ENCODE measurements at places on chromosomes 5 and 9.

GRCh38 chr5:123181394-123181801 lies 92.4 kb downstream of the PRDM6 start:
- no peak for DNase-seq

GRCh38 chr5:120818128-120818527 lies 354.0 kb downstream of the PRR16 start:
- DNase-seq, result no peak

DNA sequence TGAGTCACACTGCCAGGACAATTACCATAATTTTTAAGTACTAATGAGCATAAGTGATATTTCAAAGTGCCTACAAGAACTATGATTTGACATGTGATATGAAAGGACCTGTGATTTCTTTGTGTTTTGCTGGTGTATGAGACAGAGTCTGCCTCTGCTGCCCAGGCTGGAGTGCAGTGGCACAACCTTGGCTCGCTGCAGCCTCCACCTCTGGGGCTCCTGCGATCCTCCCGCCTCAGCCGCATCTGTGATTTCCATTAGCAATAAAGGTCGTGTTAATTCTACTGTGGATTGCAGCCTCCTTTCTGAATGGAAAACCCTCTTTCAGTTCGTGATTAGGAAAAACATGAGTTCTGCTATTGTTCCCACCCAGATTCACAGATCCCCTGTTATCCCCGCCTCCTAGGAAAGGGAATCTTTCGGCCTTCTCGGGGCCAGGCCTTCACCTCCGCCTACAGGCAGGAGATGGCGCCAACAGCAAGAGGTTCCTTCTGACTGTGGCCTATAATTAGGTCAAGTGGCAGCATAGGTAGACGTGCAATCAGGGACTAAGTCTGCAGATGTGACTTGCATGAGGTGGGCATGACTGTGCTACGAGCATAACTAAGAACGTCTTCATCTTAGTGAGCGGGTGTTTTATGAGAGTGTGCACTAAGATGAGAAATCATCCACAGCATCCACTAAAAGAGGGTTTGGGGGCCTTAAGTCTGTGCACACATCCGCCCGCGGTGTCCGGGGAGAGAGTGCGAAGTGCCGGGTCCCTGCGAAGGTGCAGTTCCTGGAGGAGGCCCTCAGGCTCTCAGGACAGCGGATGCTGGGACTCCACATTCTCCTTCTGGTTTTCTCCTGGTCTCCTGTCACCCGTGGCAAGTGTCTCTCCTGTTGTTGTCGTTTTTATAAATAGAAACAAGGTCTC lies 23.1 kb downstream of the TRIM7 start:
- DNase-seq, result peak; percentile 78

DNA sequence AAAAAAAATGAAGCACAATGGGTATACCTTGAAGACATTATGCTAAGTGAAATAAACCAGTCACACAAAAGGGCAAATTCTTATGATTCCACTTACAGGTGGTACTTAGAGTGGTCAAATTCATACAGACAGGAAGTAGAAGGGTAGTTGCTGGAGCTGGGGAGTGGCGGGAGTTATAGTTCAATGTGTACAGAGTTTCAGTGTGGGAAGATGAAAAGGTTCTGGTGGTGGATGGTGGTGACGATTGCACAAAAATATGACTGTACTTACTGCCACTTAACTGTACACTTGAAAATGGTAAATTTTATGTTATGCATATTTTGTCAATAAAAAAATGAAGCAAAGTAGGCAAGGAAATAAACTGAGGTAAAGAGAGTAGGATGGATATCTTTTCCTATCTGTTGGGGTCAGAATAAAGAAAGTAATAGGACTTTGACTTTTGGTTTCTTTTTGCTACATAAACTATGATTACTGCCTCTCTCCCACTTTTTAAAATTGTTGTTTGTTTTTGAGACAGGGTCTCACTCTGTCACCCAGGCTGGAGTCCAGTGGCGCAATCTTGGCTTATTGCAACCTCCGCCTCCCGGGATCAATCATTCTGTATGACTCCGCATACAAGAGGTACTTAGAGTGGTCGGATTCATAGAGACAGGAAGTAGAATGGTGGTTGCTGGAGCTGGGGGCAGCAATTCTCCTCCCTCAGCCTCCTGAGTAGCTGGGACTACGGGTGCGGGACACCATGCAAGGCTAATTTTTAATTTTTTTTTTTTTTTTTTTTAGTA lies 4.0 kb upstream of the PSAT1 start:
- no peak for DNase-seq

DNA sequence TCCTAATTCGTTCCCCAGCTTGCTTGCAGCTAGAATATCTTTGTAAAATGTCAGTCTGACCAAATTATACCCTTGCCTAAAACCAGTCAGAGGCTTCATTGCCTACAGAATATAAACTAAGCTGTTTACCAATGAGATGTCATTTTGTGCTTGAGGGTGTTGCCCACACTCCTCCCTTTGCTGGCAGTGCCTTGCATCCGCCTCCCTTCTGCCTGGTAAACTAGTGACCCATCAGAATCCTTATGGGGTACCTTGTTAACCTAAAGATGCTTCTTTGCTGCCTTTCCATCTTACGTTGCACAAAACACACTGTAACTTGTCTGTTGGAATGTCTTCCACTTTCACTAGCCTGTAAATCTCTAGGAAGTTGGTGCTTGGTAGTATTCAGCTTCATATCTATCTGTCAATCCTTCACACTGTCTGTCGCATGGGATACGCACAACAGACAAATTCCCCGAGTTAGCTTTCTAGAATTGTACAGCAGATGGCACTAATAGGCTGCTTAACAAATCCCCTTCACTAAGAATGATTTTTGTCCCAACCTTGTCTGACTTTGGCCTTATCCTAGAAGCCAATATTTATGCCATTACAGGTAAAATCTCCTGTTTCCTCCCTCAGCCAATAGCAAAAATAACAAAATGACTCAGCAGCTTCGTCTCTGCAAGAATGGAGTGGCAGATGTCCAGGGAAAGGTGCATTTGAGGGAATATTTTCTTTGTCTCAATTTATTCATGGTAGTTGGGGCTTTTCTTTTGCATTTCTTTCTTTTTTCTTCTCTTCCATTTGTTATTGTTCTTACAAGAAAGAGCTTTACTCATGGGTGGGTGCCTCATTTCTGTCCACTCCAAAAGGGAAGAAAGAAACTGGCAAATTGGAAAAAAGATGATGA lies 3.0 kb downstream of the NUDT2 start:
- peak; percentile 27 for DNase-seq

DNA sequence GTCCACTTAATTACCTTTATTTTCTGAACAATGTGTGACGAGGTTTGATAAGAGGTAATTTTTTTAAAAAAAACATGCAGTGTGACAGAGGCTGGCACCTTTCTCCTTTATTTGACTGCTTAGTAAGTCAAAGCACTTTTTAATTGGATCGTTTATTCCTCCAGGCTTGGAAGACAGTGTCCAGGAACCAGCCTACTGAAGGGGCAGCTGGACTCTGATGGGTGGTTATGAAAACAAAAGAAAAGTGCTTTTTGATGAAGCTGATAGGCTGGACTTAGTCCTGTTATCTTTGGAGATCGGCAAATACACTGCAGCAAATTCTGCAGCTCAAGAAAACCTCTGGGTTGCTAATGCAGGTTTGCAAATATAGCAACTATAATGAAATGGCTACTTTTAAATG lies 141.7 kb downstream of the DCP2 start:
- DNase-seq, result no peak

GRCh38 chr9:29311221-29311620 lies 1737.9 kb upstream of the C9orf72 start:
- DNase-seq, result no peak

DNA sequence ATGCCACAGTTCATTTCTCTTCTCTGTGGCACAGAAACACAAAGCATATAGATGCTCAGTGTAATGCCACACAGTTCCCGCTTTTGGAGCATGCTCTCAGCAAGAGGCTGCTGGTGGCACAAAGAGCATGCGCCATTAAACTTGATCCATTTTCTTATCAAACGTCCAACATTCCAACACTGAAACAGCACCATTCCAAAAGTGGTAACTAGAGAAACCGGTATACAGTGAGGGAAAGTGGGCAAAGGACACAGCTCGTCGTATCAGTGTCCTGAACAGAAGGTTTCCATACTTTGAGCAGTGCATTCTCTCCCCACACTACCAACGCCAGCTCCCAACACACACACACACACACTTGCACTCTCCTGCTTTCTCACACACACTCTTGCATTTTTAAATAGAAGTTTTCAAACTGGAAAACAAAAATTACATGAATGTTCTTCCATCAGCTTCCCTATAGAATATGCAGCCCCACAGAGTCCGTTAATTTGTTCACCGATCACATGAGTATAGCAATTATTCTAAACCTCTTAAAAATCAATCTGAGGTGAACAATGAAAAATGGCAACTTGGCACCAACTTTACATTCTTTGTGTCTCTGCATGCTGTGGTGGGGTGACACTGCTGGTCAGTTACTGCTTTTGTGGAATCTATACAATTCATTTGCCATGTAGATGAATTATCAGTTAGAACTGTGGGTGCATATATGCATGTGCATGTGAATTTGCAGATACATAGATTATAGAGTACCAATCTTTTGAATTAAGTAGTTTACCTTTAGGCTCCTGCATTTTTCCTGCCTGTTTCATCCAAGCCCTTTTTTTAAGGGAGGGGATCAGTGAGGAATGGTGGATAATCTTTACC lies 5.7 kb downstream of the NFIB start:
- no peak for DNase-seq

- DNase-seq, result no peak
Observed at GRCh38 chr9:80540387-80540786, 968.6 kb downstream of the TLE4 start.

GRCh38 chr9:120416781-120417427 lies 163.1 kb downstream of the CDK5RAP2 start:
- no peak for DNase-seq

GRCh38 chr9:19429595-19429994 lies 20.8 kb downstream of the ACER2 start:
- DNase-seq, result no peak

- no peak for DNase-seq
Observed at GRCh38 chr5:81163651-81164050, 69.5 kb upstream of the CKMT2 start.

DNA sequence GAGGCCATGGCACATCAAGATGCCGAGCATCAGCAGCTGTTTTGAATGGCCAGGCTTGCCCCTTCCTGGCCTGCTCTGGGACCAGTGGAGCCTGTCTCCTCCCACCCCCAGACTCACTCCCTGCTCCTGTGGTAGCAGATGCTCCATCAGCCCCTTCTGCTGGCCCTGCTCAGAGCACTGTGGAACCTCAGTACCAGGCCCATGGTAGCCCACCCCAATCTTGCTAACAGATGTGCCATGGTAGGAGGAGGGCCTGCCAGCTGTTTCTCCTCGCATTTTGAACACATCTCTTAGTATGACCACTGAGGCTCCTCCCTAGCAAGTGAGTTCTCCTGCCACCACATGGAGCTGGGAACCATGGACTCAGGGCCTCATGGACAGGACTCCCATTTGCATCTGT lies 29.5 kb downstream of the COL27A1 start:
- DNase-seq, result no peak

DNA sequence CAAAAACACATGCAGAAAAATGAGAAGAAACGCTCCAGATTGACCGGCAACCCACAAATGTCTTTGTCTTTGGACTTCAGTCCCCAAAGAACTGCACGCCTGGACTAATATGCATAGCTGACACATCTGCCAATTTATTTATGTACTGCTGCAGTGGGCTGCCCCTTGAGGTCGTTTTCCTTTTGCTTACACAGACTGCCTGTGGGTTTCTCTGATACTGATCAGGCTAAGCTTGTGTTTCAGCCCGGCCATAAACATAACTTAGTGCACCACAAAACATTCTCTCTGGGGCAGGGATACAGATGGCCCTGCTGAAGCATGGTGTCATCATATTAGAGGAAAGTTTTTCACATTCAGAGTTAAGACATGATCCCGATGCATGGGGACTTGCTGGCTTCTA lies 75.4 kb downstream of the NUDT12 start:
- no peak for DNase-seq

DNA sequence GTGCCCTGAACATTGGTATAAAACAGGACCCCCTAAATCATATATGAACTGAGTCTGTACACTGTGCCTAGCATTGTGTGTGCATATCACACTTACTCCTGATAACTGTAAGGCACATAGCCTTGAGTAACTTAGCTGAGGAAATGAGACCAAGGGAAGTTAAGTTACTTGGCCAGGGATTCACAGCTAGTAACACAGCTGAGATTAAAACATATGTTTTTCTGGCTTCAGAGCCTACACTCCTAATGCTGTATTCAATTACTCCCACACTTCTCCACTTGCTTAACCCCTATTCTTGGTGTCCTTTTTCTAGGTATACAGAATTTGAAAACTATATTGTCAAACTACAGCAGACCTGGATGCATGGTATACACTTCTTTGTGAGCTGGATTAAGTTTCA lies 12.8 kb downstream of the GHR start:
- no peak for DNase-seq

DNA sequence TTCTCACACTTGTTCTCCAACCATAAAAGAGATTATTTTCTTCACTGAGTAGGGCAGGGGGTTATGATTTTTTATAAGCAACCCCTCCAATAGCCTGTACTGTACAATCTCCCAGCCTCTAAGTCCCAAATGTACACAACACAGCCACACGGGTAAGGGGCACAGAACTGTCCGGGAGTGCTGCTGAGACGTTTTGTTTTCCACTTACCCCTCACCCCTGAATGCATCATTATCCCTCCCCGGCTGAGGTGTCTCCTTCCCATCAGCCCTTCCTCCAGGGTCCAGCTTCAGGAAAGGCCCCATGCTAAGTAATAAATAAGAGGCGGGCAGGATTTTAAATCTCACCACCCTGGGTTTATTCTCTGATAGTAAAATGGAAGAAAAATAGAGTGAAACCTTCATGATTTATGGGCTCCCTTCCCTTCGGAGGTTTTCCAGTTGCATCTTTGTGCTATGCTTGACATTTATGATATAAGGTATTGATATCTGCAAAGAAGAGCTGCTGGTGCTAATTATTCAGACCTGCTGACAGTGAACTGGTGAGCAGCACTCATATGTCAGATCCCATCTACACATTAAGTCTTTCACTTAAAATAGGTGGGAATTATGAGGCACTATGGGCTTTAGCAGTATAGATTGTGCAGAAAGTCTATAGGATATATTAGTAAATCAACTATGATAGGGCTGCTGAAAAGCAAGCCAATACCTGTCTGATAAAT lies 67.2 kb upstream of the MEGF10 start:
- DNase-seq, result no peak

- no peak for DNase-seq
Observed at GRCh38 chr5:120789918-120790317, 325.8 kb downstream of the PRR16 start.

DNA sequence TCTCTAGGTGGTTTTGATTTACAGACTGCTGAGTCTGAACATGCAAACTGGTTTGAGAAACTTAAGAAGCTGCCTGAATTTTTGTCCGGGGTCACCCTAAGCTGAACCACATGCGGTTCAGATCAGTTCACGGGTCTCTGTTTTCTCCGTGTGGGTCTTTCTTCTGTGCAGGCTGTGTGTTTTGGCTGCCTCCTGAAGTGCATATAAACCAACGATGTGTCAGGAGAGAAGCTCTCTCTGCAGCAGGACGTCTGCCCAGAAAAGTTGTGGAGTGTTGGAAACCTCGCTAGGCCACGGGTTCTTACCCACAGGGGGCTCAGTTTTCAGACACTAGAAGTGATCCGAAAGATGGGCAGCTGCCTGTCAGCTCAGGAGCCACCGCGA lies 364.2 kb downstream of the IRX2 start:
- no peak for DNase-seq
